H1 (cell line): ENCODE measurements at places on chromosomes 13 and 19. TPM values are rescaled to one million over a fixed set of nuclear protein-coding genes. Genes with fewer than 3 reads are reported as not detected.

The KCNC3 gene
- 7.2 and 8.5 TPM in 2 replicates for total RNA-seq

The FSD1 gene
- 54.8 and 58.8 TPM in 2 replicates for total RNA-seq

GRCh38 chr19:46861691-46862502 lies 1.1 kb downstream of the ARHGAP35 start:
- peaks cover 6% of the 10 kb centered on the region for H3K4me1 ChIP-seq
- H3K4me3 ChIP-seq: peak overlapping the region; percentile 74
- H3K27ac ChIP-seq: no peak overlapping the region; the same call in 1 of the 2 replicates
- no peaks in the 10 kb centered on the region for H3K36me3 ChIP-seq
- H3K27me3 ChIP-seq: no peaks in the 10 kb centered on the region

- H3K4me3 ChIP-seq: 0 out of 2 replicates have a peak overlapping the region, but pooled peaks have one; percentile 2
- peaks cover 5% of the 10 kb centered on the region; the same call in 1 of the 2 replicates for H3K36me3 ChIP-seq
- H3K27ac ChIP-seq: peak overlapping the region; percentile 62; the same call in 1 of the 2 replicates
- H3K27me3 ChIP-seq: no peaks in the 10 kb centered on the region; the same call in 1 of the 2 replicates
Measured at GRCh38 chr19:3683405-3684053, 16.7 kb downstream of the PIP5K1C start.

The ZNF44 gene
- 2.8 and 3.2 TPM in 2 replicates for total RNA-seq

- H3K27ac ChIP-seq: no peak overlapping the region
- H3K27me3 ChIP-seq: no peaks in the 10 kb centered on the region
- no peaks in the 10 kb centered on the region for H3K36me3 ChIP-seq
- no peak overlapping the region for H3K4me3 ChIP-seq
- H3K4me1 ChIP-seq: no peaks in the 10 kb centered on the region
Measured at GRCh38 chr19:17035842-17036424, 9.3 kb upstream of the CPAMD8 start.

GRCh38 chr19:3403489-3404323 lies 37.3 kb downstream of the NFIC start:
- no peaks in the 10 kb centered on the region; the same call in 1 of the 2 replicates for H3K27me3 ChIP-seq
- no peaks in the 10 kb centered on the region; the same call in 1 of the 2 replicates for H3K4me1 ChIP-seq
- H3K4me3 ChIP-seq: no peak overlapping the region
- no peaks in the 10 kb centered on the region for H3K36me3 ChIP-seq

DNA sequence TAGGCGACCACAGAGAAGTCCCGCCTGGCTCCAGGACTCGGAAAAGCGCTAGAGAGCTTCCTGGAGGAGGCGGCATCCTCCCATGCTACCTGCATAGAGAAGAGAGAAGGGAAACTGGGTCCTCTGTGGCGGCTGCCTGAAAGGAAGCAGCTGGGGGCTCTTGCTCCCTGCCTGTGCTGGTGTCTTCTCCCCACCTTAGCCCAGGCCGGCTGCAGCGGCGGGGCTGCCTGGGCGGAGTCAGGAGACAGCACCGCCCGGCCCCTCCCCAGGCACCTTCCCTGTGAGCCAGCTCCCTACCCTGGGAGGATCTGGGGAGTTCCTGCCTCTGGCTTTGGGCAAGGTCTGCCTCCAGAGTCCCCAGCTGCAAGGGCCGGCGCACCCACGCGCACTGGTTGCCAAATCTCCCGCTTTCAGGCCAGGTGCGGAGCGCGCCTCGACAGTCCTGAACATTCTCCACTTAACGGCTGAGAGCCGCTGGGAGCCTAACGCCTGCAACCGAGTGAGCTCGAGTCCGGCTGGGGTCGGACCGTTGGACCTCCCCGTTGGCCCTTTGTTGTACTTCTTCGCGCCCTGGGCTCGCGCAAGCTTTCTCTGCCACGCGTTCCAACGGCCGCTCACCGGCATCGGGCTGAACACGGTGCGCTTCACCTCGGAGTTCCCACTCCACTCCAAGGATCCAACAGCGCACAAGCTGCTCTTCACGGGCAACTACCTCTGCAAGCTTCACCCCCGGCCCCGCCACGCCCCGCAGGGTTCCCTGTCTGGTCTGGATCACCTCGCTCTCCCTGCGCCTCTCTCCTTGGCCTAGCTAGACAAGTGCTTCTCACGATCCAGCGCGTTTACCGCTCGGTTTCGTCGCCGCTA lies 21.8 kb upstream of the ZNF30 start:
- no peak overlapping the region for H3K27ac ChIP-seq
- DNase-seq: peak; percentile 73
- H3K4me1 ChIP-seq: peaks cover 2% of the 10 kb centered on the region
- peaks cover 28% of the 10 kb centered on the region for H3K27me3 ChIP-seq
- H3K36me3 ChIP-seq: no peaks in the 10 kb centered on the region
- H3K4me3 ChIP-seq: peak overlapping the region; percentile 38

The CCDC8 gene
- 13.6 and 15.1 TPM in 2 replicates for total RNA-seq

DNA sequence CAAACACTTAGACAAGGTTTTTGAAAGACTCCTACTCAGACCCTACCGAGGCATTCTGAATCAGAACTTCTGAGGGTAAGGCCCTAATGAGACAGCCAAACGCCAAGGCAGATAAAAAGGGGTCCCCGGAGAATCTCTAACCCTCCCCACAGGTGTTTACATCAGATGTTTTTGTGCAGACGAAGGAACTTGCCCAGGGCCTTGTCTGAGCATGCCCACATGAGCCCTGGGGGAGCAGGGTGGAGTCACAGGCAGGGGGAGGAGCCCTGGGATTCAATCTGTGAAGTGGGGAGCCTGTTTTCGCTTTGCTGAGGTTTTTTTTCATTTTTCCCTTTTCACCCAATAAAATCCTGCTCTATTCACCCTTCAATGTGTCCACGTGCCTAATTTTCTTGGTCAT lies 61.6 kb upstream of the MED4 start:
- H3K4me1 ChIP-seq: no peaks in the 10 kb centered on the region
- H3K36me3 ChIP-seq: no peaks in the 10 kb centered on the region
- DNase-seq: no peak
- H3K27me3 ChIP-seq: no peaks in the 10 kb centered on the region

GRCh38 chr13:99610702-99611289 lies 109.5 kb downstream of the TM9SF2 start:
- H3K36me3 ChIP-seq: no peaks in the 10 kb centered on the region
- peaks cover 3% of the 10 kb centered on the region for H3K4me1 ChIP-seq
- DNase-seq: no peak
- no peak overlapping the region for H3K4me3 ChIP-seq

- H3K36me3 ChIP-seq: peaks cover 45% of the 10 kb centered on the region
- DNase-seq: no peak
- H3K27ac ChIP-seq: no peak overlapping the region
- H3K4me3 ChIP-seq: no peak overlapping the region
- no peaks in the 10 kb centered on the region for H3K27me3 ChIP-seq
Measured at GRCh38 chr19:2810141-2811091, 9.3 kb upstream of the ZNF554 start.

- H3K36me3 ChIP-seq: no peaks in the 10 kb centered on the region
- H3K27ac ChIP-seq: no peak overlapping the region
- DNase-seq: no peak
Measured at GRCh38 chr13:91567485-91568207, 169.2 kb downstream of the GPC5 start.

DNA sequence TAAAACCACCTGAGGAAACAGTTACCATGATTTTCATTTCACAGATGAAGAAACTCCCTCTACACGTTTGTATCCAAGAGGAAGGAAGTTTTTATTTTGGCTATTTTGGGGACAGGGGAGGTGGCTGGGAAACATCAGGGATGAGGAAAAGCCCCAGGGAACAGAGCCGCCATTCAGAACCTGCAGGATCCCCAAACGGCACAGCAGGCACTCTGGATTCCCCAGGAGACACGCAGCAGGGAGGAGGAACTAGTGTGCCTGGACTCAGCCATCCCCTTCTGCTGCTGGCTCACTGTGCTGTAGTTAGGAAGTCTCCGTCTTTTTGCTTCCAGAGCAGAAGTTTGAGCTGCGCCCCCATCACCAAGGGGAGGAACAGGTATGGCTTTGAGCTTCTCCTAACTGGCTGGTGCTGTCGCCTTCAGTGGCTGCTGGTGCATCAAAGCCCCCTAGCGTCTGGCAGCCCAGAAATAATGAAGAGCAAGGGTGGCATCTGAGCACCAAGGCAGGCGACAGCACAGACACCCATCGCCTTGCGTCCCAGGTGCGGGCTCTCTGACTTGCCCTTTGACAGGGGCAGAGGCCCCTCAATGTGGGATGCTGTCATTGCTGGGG lies 4.2 kb downstream of the NAPA start:
- no peak for DNase-seq
- H3K27ac ChIP-seq: no peak overlapping the region
- H3K4me1 ChIP-seq: peaks cover 4% of the 10 kb centered on the region
- H3K27me3 ChIP-seq: no peaks in the 10 kb centered on the region

- no peak overlapping the region for H3K4me3 ChIP-seq
- H3K27ac ChIP-seq: no peak overlapping the region
- H3K4me1 ChIP-seq: peaks cover 2% of the 10 kb centered on the region; the same call in 1 of the 2 replicates
- no peaks in the 10 kb centered on the region for H3K27me3 ChIP-seq
Measured at GRCh38 chr13:113597391-113598080, 13.0 kb downstream of the TFDP1 start.

- no peak overlapping the region for H3K4me3 ChIP-seq
- no peaks in the 10 kb centered on the region for H3K4me1 ChIP-seq
- H3K27ac ChIP-seq: no peak overlapping the region
- no peaks in the 10 kb centered on the region for H3K27me3 ChIP-seq
- no peak for DNase-seq
- H3K36me3 ChIP-seq: no peaks in the 10 kb centered on the region
Measured at GRCh38 chr13:42270160-42270856, 1.6 kb upstream of the AKAP11 start.
